Kidney (tissue), 22 donors: ENCODE measurements at places on chromosomes 6 and 20. TPM values are rescaled to one million over a fixed set of nuclear protein-coding genes. Genes with fewer than 3 reads are reported as not detected.
A peak's percentile ranks its signal among the peaks of the same experiment; 100 is the strongest.

TP53TG5 gene
- total RNA-seq, result not detected

SYCP2 gene
- 3.0 TPM for total RNA-seq

PTCRA gene
- total RNA-seq, result not detected

CENPW gene
- 5.8 TPM for total RNA-seq

FKBP1C gene
- total RNA-seq, result 0.25 TPM

PAK5 gene
- total RNA-seq, result 0.13 TPM

PNLDC1 gene
- not detected for total RNA-seq

GRCh38 chr6:111147440-111147839 is 60.1 kb downstream of the SLC16A10 start:
- no peak for DNase-seq

GRCh38 chr6:40169878-40170277 is 235.6 kb upstream of the MOCS1 start:
- DNase-seq, result no peak

DNA sequence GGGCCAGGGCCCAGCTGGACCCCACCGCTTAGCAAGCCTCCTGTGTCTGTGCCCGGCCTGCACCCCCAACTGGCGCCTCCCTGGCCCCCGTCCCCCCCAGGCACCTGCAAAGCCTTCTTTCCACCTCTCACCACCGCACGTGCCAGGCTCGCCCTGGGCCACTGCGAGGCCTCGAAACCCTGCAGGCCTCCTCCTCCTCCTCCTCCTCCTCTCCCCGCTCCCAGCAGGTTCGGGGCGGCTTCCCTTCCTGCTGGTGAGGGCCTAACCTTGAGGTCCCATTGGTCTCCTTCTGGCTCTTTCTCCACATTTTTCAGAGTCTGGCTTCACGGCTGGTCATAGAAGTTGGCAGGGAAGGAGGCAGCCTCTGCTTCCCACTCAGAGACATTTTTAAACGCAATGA is 76.8 kb upstream of the GATA5 start:
- DNase-seq, result no peak

GRCh38 chr6:105967917-105968602 is 118.1 kb upstream of the PRDM1 start:
- DNase-seq, result no peak

- no peak for DNase-seq
Observed at GRCh38 chr6:136647363-136647852, 97.2 kb upstream of the MAP7 start.

GRCh38 chr6:18279422-18279821 is 15.1 kb upstream of the DEK start:
- DNase-seq, result no peak

- DNase-seq, result no peak
Observed at GRCh38 chr6:43451939-43452338, 3.4 kb downstream of the DLK2 start.

- DNase-seq, result peak; percentile 27
Observed at GRCh38 chr6:129713806-129714333, 3.9 kb upstream of the ARHGAP18 start.

DNA sequence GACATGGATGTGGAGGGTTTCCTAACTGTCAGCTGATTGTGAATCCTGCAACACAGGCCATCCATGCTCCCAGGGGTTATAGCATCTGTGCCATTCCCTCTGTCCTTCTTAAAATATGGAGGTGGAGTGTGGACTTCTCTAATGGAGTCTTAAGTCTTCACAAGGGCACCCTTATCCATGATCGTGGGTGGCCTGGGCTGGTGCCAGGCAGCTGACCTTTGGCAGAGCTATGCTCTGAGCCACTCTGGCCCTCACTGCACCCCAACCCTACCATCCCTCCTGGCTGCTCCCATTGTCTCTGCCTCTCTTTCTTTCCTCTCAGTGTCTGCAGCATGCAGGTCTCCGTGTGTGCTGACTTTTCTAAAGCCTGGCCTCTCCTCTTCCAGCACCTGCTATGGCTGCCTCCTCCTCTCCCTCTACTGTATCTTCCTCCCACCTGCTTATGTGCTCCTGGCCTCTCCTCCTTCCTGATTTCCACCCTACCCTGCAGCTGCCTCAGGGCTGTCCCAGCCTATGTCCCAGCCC is 11.2 kb upstream of the PCMTD2 start:
- no peak for DNase-seq

- DNase-seq, result no peak
Observed at GRCh38 chr20:64119681-64120341, 12.4 kb upstream of the NPBWR2 start.

DNA sequence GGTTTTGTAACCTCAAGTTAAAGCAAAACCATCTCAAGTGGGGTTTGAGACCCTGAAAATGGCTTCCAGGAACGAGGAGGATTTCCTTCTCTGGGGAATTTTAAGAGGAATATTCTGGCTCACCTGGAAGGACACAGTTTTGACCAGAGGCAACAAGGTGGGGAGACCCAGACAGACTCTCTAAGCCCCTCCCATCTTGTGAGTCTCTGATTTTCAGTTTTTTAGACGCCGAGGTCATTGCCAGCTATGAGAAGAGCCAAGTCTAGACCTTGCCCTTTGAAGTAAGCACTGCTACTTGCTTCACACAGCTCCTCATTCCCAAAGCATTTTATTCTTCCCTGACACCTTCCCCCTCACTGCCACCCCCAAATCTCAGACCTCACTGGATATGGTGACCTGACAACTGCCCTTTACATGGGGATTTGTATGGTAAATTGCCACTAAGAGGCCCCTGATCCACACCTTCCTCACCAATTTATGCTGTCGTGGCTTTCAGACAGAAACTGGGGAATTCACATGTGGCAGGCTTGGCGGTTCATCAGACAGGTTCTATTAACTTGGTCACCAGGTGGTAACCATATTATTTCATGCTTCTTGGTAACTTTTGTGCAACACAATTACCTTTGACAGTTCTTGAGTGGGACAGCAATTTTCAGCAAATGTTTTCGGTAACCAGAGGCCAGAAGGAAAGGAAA is 116.2 kb downstream of the ISM1 start:
- no peak for DNase-seq

DNA sequence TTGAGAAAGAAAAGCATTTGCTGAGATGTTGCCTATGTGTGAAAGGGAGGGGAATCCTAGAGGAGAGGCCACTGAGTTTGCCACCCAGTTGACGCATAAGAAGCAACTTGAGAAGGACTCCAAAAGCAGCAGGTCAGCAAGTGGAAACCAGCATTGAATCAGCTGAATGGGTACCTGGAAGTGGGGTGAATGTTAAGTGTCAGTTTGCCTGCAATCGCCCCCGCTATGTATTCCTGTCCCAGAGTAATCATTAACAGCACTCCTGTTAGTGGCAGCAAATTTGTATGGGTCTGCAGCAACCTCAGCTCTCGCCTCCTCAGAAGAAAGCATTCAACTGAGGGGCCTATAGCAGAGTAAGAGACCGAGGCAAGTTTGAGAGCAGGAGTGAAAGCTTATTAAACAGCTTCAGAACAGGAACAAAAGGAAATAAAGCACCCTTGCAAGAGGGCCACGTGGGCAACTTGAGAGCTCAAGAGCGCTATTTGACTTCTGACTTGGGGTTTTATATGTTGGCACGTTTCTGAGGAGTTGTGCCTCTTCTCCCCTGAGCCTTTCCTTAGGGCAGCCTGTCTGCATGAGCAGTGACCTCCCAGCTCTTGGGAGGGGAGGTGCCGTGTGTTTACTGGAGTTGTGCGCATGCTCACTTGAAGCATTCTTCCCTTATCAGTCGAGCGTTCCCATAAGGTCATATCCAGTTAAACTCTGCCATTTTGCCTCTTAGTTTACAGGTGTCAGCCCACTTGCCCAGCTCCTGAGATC is 122.6 kb upstream of the PHACTR1 start:
- no peak for DNase-seq
